ENCODE measurements at places on chromosomes 6 and 20.

DNA sequence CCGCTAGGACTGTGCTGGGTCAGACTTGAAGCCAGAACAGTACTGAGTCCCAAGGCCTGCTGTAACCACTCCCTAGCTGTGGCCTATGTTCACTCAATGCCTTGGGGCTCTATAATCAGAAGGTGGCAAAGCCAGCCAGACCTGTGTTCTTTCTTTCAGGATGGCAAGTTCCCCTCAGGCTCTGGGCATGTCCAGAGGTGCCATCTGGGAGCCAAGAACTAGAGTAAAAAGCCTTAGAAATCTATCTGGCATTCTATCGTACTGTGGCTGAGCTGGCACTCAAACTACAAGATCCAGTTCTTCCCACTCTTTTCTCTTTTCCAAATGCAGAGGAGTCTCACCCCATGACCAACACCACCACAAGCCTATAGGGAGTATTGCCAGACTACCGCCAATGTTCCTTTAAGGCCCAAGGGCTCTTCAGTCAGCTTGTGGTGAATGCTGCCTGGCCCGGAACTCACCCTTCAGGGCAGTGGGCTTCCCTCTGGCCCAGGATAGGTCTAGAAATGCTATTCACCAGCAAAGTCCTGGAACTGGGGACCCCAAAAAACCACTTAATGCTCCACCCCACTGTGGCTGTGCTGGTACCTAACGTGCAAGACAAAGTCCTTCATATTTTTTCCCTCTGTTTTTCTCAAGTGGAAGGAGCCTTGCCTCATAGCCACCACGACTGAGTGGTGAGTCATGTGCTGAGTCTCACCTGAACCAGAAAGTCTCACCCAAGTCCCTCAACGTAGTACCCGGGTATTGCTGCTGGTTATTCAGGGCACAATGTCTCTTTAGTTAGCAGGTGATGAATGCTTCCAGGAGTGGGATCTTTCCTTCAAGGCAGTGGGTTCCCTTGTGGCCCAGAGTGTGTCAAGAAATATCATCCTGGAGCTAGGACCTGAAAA lies 8.6 kb upstream of the SIRPB2 start:
- no peak for DNase-seq

DNA sequence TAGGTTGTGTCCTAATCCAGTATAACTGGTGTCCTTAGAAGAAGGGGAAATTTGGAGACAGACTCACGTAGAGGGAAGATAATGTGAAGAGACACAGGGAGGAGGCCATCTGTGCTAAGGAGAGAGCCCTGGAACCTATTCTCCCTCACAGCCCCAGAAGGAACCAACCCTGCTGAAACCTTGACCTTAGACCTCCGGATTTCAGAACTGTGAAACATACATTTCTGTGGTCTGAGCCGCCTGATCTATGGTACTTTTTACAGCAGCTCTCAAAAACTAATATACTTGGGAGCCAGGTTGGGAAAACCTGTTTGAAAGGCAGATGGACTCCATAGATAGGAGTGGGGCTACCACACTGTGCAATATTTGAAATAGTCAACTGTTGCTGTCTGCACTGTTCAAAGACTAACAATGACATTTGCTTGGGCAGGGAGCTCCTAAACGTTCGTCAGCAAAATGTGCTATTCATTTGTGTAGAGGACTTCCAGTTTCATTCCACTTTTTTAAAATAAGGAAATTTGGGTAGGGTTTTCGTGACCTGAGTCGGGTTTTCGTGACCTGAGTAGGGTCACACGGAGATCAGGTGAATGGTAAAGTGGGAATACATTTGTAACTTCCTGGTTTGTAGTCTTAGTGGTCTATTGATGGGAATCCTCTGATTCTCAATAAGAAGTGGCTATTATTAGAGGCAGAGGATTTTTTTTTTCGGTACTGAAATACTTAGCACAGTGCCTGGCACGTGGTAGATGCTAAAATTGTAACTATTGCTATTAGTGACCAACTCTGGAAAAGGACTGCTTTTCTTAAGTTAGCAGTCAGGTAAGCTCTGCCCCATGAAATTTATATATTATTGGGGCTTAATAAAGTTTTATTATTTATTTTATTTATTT lies 11.4 kb downstream of the TAGAP start:
- DNase-seq, result no peak

DNA sequence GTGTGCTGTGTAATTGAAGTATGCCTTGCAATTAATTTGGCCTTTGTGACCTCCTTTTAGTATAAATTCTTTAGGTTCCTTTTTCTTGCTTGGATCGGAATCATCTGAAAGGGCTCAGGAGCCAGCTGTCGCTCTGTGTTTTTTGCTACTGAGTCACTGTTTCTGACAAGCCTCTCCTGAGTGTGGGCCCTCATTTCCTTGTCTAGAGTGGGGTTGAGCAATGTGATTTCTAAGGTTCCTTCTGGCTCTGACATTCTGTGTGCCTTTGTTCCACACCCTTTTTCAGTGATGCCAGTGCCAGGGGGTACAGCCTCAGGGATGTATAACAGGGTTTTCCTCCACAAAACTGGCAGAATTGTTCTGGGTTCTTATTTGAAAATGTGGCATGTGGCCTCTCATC lies 26.5 kb downstream of the DAAM2 start:
- no peak for DNase-seq

- no peak for DNase-seq
Observed at GRCh38 chr20:41179961-41180360, 42.6 kb downstream of the PLCG1 start.

DNA sequence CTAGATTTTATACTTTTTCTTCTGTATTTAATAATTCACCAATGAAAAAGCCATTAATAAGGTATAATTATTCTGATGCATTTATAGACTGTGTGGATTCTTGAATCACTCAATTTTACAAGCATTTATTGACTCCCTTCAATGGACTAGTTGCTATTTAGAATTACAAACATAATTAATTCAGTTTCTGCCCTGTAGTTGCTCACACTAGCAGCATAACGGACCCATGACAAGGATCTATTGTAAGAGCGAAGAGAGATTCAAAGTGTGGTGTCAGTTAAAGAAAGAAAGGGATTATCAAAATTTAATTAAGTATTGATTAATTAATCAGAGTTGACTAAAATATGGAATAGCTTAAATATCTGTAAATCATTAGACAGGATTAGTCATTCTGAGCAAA lies 602.6 kb upstream of the PTCHD4 start:
- DNase-seq, result no peak

GRCh38 chr20:38905375-38905774 lies 20.8 kb upstream of the FAM83D start:
- DNase-seq, result no peak

- no peak for DNase-seq
Observed at GRCh38 chr6:20954315-20954714, 420.1 kb downstream of the CDKAL1 start.

DNA sequence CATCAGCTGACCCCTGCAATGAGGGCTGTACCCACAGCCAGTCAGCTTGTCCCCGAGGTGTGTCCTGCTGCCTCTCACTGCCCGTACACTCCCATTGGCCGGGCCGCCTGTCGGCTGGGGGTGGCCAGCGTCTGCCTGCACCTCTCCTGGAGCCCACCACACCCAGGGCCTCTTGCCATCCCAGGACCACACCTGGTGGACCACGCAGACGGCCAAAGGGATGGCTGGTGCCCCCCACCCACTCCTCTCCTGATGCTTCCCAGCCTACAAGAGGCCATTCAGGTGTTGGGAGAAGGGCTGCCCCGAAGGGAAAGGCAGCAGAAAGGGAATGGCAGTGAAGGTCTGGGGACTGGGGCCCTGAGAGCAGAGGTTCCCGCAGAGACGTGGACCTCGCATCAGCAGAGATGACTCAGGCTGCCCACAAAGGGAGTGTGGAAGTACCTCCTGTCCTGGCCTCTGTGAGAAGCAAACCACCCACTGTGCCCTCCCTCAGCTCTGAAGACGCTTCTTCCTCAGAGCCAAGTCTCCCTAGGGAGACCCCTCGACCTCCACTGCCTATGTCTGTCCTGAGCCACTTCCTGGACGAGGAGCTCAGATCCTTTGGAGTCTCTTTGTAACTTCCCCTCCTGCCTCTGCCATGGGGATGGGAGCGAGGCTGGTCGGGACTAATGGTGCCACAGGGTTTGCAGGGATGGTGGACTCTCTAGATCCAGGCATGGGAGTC lies 60.9 kb downstream of the PYGB start:
- no peak for DNase-seq

DNA sequence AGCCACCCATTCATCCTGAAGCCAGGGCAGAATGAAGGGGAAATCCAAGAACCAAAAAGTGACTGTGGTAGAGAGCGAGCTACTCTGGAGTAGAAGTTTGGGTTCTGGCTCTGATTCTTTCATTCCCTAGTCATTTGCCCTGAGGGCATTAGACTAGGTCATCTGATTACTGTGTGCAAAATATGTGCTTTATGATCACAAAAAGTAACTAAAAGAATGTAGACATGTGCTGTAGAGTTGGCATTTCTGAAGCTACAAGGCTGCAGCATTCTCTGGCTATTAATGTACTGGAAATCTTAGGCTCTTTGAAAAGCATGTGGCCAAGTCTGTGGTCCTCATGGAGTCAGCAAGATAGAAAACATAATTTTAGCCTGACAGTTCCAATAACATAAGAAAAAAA lies 94.2 kb downstream of the TBC1D7 start:
- no peak for DNase-seq

GRCh38 chr6:158991017-158991723 lies 8.8 kb downstream of the RSPH3 start:
- DNase-seq, result no peak

DNA sequence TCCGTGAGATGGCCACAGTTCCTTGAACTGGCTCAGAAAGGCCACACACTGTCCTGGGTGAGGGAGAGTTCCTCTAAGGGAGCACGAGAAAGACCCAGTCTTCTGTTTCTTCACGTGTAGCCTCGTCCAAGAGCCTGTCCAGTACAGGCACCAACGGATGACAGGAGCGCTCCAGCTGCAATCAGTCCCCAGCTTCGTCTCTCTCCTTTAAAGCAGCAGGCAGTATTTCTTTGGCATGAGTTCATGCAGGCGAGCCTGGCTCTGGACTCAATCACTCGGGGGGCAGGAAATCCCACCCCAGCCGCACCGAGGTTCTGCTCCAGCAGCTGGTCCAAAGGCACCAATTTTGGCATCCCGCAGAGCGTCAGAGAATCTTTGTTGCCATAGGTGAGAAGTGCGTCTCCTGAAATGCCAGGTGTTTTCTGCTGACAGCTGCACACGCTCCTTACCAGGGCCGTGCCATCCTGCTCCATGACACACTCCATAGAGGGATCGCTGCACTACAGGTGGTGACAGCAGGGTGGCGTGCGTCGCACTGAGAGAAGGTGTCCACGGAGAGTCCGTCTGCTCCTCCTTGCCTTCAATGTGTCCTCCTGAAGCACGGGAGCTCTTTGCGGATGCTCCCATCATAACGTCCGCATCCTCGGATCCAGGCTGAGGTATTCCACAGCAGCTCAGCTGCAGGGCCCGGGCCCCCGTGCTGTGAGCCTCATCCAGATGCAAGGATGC lies 59.6 kb upstream of the AFDN start:
- DNase-seq, result no peak

GRCh38 chr20:35116258-35116657 lies 23.7 kb upstream of the TRPC4AP start:
- no peak for DNase-seq

GRCh38 chr20:62540504-62540903 lies 64.7 kb upstream of the GATA5 start:
- no peak for DNase-seq

DNA sequence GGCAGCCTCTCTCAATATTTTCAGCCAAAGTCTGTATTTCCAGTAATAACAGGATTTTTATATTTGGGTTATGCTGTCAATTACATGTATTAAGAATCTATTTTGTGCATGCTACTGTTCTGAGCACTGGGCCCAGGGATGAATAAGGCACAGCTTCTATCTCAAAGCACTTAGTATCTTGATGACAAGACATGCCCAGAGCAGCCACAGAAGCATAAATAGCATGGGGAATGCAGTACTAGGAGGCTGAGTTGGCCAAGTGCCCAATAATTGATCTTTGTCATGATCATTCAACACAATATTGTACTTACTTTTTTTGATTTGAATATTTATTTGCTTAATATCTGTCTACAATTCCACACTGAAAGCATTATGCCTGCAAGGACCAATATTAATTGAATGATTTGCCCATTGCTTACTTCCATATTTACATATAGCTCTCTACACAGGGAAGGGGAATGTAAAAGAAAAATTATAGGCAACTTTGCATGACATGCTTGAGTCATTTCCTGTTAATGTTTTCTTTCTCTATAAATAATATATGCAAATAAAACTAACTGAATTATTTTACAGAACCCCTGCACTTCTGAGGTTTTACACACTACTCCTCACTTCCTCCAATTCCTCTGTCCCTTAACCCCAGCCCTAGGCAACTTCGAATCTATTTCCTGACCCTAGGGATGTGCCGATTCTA lies 298.9 kb upstream of the BMP2 start:
- no peak for DNase-seq

GRCh38 chr6:99369533-99369932 lies 20.1 kb upstream of the FAXC start:
- DNase-seq, result no peak

DNA sequence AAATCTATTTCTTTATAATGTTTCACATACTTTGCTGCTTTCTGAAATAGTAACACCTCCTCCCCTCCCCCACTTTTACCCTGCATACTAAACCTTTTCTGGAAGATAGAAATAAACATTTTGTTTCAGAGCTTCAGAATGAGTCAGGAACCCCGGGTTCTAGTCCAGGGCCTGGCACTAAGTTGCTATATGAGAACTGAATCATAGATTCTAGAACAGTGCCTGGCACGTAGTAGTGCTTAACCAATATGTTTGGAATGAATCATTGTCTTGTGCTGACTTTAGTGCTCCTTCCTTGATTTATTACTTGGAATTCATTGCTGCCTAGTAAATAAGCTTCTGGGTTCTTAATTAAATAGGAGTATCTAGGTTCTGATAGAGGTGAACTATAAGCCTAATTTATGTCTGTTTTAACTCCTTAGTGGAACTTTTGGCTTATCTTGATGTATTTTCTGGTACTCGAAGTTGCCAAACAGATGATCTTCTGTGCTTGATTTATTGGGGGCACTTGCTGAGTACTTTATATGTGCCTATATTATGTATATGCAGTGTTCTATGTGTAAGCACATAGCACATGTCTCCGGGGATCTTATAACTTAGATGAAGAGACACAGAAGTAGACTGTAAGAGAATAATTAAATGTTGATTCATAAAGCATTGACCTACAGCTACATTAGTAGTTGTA lies 18.6 kb downstream of the TAB2 start:
- peak; percentile 16 for DNase-seq

- DNase-seq, result peak; percentile 49
Observed at GRCh38 chr20:63580796-63581461, 6.9 kb upstream of the HELZ2 start.

DNA sequence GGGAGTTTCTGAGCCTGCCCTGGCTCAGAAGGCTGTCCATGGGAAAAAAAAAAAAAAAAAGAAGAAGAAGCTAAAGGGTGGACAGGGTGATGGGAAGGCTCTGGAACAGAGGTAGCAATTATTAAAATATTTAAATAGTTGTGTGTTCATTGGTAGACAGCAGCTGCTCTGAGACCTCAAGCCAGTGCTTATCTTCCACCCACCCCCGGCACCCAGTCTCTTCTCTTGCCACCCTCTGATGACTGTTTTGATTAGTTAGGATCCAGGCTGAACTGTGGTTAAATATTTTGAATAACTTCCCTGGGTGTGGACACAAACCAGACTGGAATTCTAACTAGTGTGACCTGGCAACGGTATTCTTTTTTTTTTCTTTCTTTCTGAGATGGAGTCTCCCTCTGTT lies 16.9 kb upstream of the SRSF3 start:
- DNase-seq, result no peak

Data from stimulated activated CD4-positive, alpha-beta T cell treated with anti-CD3 and anti-CD28 coated beads, Interleukin-1b, Interleukin-23, amount 100 ng/mL, for 1 hour (primary cell).